ENCODE measurements at places on chromosomes 3 and 15.

GRCh38 chr15:93235269-93235668 lies 146.3 kb upstream of the RGMA start:
- DNase-seq: no peak

DNA sequence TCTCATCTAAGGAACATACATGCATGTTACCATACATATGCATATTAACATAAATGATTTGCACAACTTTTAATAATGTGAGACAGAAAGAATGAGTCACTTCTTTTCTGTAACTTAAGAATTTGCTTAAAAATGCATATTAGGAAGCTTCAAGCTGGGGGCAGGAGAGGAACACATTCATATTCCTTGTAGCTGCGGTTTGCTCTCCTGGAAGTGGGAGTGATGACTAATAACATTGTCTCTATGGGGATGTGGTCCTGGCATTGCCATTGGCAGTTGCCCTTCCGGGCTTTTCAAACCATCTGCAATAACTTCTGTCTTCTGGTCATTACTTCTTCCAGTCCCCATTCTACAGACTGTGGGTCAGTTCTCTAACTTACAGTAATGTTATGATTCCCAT lies 15.6 kb downstream of the CHST2 start:
- DNase-seq: no peak

DNA sequence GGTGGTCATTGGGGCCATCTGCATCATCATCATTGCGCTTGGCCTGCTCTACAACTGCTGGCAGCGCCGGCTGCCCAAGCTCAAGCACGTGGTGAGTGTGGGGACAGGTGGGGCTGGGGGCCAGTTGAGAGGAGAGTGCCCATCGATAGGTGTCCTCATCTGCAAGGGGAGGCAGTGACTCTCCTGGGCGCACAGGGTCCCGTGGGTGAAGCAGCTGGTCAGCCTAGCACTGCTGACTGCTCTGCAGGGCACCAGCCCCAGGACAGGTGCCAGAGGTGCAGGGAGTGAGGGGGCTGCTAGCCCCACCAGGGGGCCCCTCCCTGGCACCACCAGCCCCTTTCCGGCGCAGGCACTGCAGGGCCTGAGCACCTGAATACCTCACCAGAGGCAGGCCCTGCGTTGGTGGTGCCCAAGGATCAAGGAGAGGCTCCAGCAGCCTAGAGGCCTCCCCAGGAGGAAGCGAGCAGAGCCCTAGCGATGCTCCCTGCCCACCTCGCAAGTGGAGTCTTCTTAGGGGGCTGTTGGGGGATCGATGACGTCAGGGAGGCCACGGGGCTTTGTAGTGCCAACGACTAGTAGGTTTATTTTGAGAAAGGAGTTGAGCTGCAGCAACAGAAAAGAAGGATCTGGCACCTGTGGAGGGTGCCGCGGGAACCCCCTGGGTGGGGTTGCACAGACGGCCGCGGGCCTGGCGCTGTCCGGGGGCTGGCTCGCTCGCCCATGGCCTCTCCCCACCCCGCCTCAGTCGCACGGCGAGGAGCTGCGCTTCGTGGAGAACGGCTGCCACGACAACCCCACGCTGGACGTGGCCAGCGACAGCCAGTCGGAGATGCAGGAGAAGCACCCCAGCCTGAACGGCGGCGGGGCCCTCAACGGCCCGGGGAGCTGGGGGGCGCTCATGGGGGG lies 976 bp upstream of the ABTB1 start:
- DNase-seq: no peak

DNA sequence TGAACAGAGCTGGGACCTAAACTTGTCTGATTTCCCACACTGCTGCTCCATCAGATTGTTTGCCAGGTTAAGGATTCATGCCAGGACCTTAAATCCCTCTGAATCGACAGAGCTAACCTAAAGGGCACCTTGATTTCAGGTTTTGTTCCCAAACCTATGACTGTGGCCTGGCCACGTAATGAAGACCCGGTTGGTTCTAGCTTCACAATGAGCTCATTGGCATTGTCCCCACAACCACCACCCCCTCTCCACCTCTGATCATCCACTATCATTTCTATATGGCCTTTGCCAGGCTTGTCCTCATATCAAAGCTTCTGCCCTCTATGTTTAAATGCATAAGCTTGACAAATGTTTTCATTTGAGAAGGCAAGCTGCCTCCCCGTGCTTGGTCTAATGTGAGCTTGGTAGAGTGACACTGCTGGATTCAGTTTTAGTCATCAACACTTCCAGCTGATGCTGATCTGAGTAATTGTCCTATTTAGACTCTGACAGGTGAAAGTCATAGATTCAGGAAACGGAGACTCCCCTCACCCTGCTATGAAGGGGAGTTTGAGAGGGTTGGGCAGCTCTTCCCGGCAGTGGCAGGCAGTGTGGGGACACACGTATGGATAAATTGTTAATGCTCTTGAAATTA lies 407.1 kb upstream of the CFAP20DC start:
- no peak for DNase-seq

DNA sequence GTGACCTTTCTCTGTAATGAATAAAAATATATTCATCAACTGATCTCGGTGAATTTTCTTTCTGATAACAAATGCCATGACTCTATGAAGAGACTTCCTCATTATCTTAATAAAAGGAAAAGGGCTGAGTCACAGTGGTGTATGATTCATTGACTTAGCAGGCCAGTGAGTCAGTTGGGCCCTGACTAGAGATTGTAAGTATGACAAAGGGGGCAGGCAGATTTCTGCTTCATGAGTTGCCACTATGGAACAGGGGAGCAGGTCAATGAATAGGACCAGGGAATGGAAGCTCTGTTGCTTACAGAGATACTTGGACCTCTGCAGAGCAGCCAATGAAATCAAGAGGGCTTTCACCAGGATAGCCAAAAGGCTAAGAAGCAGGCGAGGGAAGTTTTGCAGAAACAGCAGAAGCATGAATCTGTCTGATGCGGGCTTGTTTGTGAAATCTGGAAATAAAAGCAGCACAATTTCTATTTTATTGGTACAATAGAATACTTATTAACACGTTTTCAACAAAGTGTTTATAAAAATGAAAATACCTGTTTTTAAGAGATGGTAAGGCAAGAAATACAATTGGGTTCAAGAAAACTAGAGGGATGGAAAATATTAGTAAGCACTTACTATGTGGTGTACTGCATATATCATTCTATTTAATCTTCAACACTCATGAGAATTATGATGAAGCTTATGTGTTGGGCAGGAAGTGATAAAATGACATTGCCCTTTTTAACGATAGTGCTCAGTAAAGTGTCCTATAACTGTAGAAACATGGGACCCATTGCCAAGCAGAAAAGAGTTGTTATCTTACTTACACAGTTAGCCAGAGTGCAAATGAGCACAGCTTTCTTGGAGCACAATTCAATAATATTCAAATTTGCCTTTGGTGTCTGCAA lies 169.8 kb upstream of the MYRIP start:
- DNase-seq: peak; percentile 0

GRCh38 chr3:101193957-101194356 lies 126.4 kb downstream of the IMPG2 start:
- DNase-seq: no peak

DNA sequence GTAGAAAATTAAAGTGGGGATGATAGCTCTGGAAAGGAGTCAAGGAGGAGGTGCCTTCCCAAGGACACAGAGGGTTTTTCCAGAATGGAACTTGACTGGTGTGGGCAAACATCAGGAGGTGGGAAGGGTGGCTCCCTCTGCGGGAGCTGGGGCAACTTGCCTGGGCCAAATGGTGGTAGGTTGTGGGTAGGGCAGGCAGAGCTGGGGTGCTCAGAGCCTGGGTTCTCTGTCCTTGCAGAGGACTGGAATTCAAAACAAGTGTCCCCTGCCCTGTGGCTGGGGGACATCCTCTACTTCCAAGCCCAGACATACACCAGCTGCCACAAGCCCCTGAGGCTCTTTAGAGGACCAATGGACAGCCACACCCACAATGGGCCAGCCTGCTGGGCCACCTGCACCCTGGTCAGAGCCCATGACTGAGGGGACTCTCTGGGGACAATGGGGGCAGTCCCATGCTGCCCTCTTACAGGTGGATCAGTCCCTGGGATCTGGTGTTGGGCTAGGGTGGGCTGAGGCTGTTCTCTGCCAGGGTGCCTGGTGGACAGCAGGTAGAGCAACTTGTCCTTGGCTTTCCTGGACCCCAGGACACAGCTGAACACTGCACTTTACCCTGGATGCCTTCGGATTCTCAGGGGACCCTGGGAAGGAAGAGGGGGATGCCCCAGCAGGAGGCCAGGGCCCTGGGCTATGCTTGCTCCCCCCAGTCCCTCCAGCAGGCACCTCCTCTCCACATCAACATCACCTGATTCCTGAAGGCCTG lies 38.6 kb upstream of the CSPG4 start:
- no peak for DNase-seq

DNA sequence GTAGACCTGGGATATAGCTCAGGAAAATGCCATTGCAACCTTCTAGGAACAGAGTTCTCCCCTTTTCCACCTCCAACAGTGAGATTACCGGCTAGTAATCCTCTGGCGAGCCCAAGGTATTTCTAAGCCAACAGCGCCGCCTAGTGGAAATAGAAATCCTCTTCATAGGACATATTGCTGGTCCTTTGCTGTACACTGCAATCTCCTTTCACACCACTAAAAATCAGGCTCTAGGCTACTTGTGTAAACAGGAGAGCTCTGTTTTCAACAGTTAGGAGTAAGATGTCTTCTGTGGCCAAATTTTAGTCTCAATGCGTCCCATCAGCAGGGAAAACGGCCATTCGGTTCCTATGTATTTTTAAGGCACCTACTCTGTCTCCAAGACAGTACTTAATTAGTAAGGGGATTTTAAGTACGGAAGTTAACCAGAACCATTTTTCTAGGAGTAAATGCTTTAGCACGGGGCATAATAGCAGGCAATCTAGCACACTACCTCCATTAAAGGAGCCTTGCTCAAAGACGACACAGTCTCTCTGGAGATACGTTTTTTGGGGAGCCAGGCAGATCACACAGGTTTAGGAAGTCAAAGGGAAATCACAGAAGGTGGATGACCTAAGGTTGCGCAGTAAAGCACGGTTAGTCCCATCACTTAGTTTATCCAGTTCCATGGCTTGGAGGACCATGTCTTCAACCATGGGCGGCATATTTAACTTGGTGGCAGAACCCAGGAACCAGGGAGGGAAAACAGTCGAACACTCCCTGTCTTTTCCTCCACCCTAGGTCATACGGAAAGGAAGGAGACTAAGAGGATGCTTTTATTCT lies 43.8 kb downstream of the NCEH1 start:
- peak; percentile 82 for DNase-seq

DNA sequence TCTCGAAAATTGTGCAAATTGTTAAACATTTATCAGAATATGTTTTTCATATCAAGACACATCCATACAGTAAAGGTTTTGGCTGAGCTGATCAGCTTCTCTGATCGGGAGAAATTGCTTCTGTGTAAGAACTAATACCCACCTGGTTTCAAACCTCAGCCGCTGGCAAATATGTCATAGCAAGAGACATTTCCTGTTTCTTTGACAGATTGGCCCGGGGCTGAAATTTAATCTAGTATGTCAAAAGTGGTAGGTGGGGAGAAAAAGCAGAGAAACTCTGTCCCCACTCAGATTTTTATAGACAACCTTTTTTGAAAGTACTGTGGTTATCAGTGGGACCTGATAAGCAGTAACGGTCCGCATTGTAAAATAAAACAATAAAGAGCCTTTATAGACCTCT lies 88.8 kb upstream of the SLC24A5 start:
- no peak for DNase-seq

DNA sequence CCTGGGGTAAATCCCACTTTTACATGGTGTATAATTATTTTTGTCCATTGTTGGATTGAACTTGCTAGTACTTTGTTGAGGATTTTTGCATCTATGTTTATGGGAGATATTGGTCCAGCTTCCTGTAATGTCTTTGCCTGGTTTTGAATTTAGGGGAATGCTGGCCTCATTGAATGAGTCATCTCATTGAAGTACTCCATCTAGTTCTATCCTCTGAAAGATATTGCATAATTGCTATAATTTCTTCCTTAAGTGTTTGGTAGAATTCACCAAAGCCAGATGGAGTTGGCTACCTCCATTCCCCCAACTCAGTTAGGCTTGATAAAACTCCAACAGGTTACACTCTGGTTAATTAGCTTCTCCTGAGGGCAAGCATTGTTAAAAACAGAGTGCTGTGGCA lies 237.4 kb upstream of the TGFBR2 start:
- DNase-seq: no peak

DNA sequence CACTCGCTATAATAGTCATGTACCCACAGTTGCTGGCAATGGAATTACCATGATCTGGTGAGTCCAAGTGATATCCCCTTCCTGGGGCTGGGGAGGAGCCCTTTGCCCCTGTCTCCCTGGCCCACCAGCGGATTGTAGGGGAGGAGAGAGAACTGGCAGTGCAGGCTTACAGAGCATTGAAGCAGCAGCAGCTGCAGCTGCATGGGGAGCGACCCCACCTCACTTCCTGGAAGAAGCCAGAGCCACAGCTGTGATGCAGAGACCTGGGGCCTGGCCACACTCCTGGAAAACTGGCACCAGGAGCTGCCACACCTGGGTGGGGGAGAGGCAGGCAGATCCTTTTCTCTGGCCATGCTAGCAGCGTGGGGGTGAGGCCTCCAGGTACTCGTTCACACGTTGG lies 300.1 kb upstream of the PROK2 start:
- DNase-seq: no peak

GRCh38 chr3:33858131-33858530 lies 59.7 kb downstream of the PDCD6IP start:
- DNase-seq: no peak

DNA sequence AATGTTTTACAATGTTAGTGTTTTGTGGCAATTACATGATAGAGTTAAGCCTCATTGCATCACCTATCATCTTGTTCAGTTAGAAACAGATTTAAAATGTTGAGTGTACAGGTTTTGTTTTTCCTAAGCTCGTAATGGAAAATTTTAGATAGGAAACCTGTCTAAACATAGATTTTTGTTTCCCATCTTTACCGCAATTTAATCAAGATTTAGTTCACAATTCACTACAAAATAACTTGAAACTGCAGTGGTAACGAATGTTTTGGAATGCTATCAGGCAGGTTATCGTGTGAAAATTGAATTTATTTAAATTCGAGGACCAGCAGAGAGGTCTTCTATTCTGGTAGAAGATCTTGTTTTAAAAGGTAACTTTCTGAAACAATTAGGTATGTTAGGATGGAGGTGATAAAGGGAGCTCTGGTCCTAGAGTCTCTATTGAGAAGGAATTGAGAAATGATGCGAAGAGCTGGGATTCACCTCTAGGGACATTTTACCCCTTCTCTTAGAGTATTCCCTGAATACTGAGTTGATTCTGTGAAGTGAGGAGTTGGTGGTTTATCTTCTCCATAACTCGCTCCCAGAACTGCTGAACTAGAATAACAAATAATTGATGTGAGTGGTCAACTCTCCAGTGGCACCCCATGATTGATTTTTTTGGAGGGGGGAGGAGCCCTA lies 1.4 kb downstream of the DOCK3 start:
- DNase-seq: no peak

DNA sequence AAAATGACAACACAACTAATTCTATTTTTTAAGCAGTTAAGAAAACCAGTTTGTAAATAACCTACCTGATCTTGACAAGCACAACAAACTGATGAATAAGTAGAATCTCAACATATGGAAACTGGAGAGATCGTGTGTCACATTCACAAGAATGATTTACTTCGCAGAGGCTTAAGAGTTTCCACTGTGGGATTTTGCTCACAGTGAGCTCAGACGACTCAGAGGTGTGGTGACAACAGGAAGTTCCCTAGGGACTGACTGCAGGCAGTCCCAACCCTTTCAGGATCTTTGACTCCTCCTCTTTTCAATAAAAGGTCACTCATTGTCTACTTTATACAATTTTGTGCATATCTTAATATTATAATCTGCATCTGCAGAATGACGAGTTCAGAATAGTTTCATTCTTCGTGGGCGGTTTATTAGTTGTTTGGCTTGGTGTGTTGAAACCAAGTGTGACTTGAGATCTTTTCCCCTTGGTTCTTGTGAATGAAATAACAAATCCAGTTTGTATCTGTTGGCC lies at the start of gene LIPH:
TSS of gene LIPH (minus strand) at position 231 of the 520 bp plus-strand sequence. CDS start at position 114, 117 bp downstream.
- no peak for DNase-seq
